ENCODE measurements at places on chromosomes 16 and 17. TPM values are rescaled to one million over a fixed set of nuclear protein-coding genes. Genes with fewer than 3 reads are reported as not detected.

Gene CRISPLD2
- 116 TPM for total RNA-seq

DNA sequence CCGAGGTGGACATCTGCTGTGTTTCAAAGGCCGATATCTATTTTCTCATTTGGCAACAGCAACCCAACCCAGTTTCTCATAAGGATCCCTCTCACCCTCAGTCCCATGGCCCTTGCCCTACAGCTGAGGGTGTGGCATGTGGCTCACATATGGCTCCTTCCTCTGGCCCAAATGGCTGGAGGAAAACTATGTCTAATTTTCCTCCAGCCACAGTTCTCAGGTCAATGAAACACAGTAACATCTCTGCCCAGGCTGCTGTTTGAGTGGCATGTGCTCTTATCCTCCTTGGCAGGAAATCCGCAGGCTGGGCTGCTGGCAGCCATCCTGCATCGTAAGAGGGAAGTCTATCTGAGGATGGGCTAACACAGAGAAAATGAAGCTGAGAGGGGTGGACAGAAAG, 24.1 kb downstream of the SERPINF1 start:
- no peak for DNase-seq

DNA sequence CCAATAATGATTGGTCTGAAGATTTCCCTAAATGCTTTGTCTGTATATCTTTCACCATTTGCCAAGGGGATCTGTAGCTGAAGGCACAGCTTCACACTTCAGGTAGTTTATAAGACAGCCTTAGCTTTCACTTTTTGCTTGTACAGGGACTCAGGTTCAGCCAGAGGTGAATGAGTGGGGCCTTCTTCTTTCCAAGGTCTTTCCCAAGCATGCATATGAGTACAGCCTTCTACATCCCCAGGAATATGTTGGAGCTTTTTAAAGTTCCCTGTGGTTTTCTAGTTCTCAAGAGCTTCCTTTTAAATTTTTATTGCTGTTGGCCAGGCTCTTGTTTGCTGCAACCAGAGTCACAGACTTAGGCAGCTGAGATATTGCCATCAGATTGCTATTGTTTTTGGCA, 17.9 kb upstream of the SPDYE4 start:
- no peak for DNase-seq

DNA sequence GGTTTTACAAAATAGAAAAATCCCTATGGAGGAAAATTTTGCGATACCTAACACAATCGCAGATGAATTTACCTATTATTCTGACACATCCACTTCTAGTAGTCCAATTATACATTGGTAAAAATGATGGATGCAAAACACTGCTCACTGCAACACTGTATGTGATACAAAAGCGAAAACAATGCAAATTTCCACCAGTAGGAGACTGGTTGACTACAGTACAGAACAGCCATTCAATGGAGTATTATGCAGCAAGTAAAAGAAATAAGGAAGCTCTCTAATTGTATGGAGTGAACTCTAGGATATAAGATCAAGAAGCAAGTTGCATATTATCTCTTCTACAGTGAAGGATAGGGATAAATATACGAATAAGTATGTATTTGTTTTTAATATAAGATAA, 48.5 kb downstream of the SETD6 start:
- DNase-seq: no peak

- no peak for DNase-seq
Observed at GRCh38 chr17:9646546-9646885, 1.2 kb downstream of the USP43 start.

GRCh38 chr17:18043491-18043890, 4.3 kb downstream of the GID4 start:
- no peak for DNase-seq

Gene BTBD17
- total RNA-seq: not detected

DNA sequence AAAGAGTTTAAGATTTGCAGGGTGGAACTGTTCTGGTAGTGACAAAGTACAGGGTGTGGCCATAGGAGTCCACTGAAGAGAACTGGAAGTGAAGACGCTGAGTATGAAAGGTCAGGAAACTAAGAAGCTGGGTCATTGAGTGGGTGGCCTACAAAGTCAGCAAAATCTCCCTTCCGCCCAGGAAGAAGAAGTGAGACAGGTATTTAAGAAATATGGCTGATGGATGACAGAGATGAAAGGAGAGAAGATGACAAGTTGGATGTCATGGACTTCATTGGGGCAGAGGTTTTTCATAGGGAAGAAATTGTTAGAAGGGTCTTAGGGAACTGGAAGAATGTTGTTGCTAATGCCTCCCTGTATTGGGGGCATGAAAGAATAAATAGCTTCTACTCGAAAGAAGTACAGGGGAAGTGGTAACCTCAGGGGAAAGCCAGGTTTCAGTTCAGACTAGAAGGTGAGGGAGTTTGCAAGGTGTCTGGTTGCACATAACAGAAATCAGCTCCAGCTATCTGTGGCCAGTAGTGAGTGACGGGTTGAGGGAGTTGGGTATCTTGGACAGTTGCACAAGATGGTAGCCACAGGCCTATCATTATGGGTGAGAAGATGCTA, 33.6 kb upstream of the MED13 start:
- no peak for DNase-seq

GRCh38 chr17:60493847-60494321, 32.2 kb downstream of the APPBP2 start:
- DNase-seq: no peak

Gene MT1F
- 3.9 TPM for total RNA-seq

GRCh38 chr17:45307290-45308015, 9.4 kb downstream of the MAP3K14 start:
- no peak for DNase-seq

GRCh38 chr17:46773221-46773605, 45.3 kb downstream of the WNT3 start:
- no peak for DNase-seq

DNA sequence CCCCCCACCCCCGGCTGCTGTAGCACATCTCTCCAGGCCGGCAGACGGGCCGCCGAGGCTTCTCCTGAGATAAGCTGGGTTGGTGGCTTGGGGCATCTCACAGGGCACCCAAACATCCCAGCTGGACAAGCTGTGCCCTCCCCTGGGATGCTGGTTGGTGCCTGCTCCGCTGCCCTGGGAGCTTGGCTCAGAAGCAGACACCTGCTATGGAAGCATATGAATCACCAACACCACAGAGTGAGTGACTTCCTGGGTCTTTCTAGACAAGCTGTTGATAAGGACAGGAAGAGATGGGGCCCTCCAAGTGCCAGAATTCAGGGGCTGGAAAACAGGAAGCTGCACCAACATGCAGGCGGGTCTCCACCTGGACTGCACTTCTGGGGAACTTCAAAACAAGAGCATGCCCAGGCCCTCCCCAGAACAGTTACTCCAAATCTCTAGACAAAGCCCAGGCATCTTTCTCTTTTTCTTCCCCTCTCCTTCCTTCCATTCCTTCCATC, 13.7 kb downstream of the C16orf95 start:
- DNase-seq: no peak

Gene SMIM5
- 0.28 TPM for total RNA-seq

- DNase-seq: no peak
Observed at GRCh38 chr17:5331506-5331905, 49.4 kb downstream of the RABEP1 start.

DNA sequence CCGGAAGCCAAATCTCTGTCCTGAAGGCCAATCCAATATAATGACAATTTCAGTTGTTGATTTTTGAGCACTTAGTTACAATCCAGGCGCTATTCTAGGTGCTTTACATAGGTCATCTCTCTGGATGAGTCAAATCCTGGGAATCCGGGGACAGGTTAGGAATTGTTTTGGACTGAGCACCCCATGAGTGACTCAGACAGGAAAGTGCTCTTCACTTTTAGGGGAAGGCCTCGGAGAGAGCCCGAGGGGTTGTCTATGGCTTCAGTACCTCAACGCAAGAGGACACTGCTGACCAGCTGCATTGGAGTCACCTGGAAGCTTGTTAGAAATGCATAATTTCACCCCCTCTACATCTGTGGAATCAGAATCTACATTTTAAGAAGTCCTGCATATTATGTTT, 108.8 kb downstream of the IRX5 start:
- no peak for DNase-seq

- no peak for DNase-seq
Observed at GRCh38 chr17:49725452-49726130, 17.8 kb upstream of the SLC35B1 start.

Gene KRT36
- total RNA-seq: not detected

DNA sequence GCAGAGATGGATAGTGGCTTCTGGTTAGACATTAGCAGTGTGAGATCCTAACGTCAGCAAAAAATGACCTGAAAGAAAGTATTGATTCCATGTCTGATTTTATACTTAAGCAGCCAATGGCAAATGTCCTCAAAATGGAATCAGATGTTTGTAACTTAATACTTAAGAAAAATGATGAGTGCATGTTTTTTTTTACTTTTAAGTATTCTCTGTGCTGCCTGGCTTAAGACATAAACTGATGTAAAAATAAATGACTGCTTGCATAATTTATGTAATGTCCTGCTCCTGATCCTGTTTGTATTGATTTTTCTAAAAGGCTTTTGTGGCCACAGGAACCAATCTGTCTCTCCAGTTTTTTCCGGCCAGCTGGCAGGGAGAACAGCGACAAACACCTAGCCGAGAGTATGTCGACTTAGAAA, 7.4 kb downstream of the CBFB start:
- DNase-seq: no peak

Gene TBX2
- total RNA-seq: 49.5 TPM

GRCh38 chr16:86951831-86952598, 365.2 kb downstream of the C16orf95 start:
- DNase-seq: no peak

DNA sequence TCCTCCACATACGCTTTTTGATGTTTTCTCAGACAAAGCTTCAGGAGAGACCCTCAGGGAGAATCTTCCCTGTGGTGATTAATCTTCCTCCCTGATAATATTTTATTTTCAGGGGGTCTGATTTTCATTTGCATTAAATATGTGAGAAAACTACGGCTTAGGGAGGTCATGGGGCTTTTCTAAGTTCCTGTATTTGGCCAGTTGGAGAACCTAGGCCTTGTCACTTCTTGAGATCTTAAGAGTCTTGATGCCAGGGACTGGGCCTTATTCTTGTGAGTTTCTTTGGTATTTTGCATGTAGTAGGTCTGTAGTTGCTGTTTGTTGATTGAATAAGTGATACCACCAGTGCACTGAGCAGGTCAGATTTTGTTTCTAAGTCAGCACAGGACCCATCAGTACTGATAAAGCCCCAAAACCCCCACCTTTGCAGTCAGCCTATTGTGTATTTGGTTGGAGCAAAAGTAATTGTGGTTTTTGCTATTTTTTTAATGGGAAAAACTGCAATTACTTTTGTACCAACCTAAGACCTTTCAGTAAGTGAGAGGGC, 130.1 kb downstream of the PRKCA start:
- no peak for DNase-seq

Gene IL34
- 11.9 TPM for total RNA-seq

Gene CHAD
- not detected for total RNA-seq

Gene CPHXL2
- total RNA-seq: not detected

Gene PITPNM3
- 3.1 TPM for total RNA-seq

DNA sequence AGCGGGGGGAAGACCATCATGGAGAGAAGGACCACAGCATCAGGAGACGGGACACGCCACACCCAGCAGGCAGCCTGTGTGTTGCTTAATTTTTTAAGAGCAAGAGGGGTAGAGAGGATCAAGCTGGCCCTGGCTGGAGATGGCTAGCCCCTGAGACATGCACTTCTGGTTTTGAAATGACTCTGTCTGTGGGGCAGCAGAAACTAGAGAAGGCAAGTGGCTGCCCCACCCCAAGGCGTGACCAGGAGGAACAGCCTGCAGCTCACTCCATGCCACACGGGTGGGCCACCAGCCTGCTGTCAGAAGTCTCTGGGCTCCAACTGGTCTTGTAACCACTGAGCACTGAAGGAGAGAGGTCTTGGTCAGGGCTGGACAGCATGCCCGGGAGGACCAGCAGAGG, 75.5 kb downstream of the SOCS1 start:
- DNase-seq: no peak

Gene SLC35G6
- not detected for total RNA-seq

- DNase-seq: no peak
Observed at GRCh38 chr16:22284637-22285036, 12.6 kb upstream of the POLR3E start.

GRCh38 chr17:17109907-17110306, 67.7 kb downstream of the MPRIP start:
- no peak for DNase-seq
